ENCODE measurements at places on chromosomes 2 and 18. TPM values are rescaled to one million over a fixed set of nuclear protein-coding genes. Genes with fewer than 3 reads are reported as not detected.
A peak's percentile ranks its signal among the peaks of the same experiment; 100 is the strongest.

GRCh38 chr2:48220501-48220900 lies 309.5 kb upstream of the STON1 start:
- DNase-seq = no peak

DNA sequence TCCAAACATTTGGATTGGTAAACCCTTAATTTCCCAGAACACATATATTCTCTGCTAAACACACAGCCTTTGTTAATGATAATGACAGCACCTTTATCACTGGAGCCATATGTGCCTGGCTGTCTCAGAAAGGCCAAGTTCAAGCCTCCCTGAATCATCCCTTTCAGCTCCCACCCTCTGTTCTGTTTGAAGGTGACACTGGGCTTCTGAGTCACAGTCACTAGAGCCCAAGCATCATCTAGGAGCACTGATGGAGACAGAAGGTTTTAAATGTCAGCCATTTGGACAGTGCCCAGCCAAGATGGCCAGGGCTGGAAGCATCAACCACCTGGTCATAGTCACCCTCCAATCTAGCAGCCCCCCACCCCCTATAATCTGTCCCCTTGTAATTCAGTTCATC lies 80.6 kb downstream of the NRP2 start:
- no peak for DNase-seq

DNA sequence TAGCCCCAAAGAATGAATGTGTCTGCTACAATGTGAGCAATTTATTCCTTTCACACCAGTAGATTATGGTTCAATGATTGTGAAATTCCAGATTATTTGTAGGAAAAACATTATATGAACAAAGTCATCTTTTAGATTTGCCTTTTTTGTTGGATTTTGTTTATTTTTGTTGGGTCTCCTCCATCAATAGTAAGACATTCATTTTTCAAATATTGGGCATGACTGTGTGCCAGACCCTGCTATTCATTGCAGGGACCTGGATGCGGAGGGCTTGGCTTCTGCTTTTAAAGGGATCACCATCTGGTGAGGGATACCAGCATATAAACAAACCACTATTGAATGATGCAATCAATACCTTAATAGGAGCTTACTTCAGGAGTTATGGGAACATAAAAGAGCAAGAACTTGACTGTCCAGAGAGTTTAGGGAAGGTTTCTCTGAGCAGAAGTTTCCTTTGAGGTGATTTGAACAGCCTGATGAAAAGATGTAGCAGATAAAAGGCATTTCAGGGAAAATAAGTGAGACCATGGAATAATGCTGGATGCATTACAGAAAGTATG lies 486.7 kb downstream of the EPHA4 start:
- no peak for DNase-seq

GRCh38 chr2:127498386-127498785 lies 27.9 kb downstream of the IWS1 start:
- DNase-seq = no peak

DNA sequence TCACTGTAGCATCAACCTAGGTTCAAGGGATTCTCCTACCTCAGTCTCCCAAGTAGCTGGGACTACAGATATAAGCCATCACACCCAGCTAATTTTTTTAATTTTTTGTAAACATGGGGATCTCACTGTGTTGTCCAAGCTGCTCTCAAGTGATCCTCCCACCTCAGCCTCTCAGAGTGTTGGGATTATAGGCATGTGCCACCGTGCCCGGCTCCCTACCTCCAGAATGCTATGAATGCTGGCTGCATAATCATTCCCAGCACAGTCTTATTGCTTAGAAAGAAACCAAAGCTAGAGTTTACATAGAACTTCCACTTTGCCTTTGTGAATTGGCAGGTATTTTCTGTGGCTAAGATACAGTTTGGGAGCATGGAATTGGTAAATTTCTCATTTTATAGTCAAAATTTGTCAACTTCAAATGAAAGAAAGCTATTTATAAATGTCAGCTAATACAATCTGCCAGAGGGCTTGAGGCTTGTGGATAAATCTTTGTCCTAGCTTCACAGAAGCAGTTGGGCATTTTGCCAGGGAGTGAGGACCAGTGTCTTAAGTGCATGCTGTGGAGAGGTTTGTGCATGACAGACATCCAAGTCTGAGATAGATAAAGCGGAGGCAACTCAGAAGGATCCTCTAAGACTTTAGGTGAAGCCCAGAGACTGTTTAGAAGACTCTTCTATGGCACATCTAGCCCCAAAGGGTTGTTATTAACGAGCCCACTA lies 175.4 kb downstream of the ANTXR1 start:
- DNase-seq = no peak

GRCh38 chr18:1663879-1664705 lies 759.4 kb downstream of the ADCYAP1 start:
- DNase-seq = peak; percentile 44

CEP76 gene
- total RNA-seq = 18.0 TPM

HRH4 gene
- not detected for total RNA-seq

DNA sequence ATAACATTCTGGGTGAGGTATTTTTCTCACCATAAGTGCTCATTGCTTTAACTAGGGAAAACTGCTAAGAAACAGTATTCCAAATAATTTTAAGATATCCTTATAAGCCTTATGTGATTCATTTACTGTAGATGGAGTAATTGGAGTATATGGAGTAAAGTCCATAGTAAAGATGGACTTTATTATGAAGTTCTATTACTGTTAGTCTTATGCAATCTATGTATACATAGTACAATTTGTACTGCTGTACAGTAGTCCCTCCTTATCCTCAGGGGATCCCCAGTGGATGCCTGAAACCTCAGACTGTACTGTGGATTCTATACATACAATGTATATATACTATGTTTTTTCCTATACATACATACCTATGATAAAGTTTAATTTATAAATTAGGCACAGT lies 41.1 kb upstream of the OTX1 start:
- DNase-seq = no peak

TXNDC2 gene
- not detected for total RNA-seq

HSBP1L1 gene
- total RNA-seq = 5.0 TPM

- no peak for DNase-seq
Observed at GRCh38 chr2:71552861-71553301, 99.5 kb downstream of the DYSF start.

- no peak for DNase-seq
Observed at GRCh38 chr2:29528891-29529520, 392.4 kb downstream of the ALK start.

DNA sequence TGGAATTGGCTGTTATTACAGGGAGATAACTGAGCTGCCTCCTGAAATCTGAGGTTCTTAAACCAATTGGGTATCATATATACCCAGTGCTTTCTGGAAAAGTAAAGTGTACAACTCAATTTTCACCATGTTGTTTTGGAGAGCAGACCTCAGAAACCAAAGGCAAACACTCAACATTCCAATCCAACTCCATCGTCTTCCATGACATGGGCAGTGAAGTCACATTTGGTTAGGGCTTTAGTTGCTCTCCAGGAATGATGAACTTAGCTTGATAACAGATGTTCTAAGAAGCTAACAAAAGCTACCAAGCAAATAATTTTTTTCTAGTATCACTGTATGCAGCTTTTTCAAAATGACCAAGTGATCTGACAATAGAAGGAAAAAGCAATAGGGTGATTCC lies 107.0 kb upstream of the SLC35G4 start:
- DNase-seq = no peak

GRCh38 chr2:232699110-232699509 lies 2.0 kb downstream of the GIGYF2 start:
- no peak for DNase-seq

- peak; percentile 56 for DNase-seq
Observed at GRCh38 chr2:43424262-43425207, 171.3 kb downstream of the THADA start.

- DNase-seq = peak; percentile 61
Observed at GRCh38 chr2:190343536-190344275, at the start of gene INPP1. Gene INPP1, plus strand, starts transcription at chr2:190343589. Its CDS starts 16,514 bp downstream, at chr2:190360103.

- no peak for DNase-seq
Observed at GRCh38 chr2:54704688-54705605, 18.5 kb upstream of the EML6 start.

DNA sequence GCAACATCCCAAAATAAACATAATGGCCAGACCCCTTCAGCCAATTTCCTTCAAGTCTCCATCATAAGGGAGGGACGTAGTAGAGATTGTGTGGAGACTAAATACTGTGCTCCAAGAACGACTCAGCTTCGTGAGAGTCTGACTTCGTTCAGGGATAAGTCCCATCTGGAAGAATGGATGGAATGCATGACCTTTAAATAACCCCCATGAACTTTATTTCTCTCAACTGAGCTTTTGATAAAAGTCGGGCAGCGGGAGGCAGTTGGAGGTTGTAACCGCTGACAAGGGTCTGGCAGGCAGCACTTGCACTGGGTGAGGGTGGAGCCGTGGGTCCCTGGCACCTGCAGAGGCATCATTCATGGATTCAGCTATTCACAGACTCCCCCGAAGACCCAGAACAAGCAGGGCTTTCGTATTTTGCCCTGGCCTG lies 115.9 kb downstream of the ZFP36L2 start:
- DNase-seq = no peak

DNA sequence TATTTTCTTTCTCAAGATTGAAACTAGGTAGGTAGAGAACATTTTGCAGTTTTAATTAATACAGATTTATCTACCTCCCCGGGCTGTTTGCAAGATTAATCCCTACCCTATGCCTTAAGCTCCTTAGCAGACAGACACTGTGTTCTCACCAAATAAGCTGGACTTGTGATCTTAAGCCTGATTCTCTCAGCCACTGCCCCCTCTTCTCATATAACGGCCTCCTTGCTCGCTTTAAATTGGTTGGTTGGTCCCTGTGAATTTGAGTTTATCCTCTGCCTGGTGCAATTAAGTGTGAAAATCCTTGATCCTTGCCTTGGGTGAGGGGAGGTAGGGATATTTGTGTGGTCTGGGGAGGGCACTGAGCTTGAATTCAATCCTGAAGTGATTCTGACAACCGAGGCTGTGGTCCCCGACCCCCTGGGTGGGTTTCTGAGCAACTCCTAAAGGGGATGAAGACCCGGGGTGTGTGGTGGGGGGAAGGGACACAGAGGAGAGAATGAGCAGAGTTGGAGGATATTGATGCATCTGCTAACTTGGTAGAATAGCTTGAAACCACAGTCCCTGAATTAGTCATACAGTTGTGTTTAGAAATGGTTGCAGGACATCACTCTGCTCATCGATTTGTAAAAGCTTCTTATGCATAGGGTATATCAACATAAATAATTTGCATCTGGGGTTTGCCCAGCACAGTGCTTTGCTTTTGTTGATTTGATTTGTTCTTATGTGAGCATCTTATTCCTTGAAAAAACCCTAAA lies 36.9 kb upstream of the NCKAP5 start:
- no peak for DNase-seq

IL1RN gene
- total RNA-seq = 1.8 TPM

DNA sequence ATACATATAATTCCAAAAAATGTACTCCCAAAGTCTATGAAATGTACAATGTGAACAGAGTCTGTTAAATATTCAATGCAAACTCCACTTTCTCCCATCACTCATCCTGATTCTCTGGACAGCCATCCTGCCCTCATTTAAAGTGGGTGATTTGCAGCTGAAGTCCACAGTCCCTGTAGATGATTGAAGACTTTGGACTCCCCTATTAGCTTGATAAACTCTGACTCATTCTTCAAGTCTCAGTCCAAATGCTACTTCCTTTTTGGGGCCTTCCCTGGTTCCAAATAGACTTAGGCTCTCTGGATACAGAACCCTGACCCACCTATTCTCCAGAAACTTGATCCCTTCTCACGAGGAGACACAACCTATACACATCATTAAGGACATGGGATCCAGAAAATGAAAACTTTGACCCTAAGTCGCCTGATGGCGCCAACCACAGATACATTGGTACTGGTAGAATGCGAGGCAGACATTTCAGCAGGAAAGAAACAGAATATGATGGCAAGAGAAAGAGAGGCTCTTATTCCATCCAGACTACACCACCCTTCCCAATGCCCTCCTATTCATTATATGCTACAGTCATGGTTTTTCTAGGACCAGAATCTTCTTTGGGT lies 122.7 kb downstream of the VIT start:
- DNase-seq = no peak

FAM98A gene
- 36.1 TPM for total RNA-seq

GRCh38 chr2:151021747-151022452 lies 239.8 kb downstream of the RBM43 start:
- no peak for DNase-seq

PLA2R1 gene
- total RNA-seq = not detected

RNF144A gene
- 35.5 TPM for total RNA-seq

BMP10 gene
- not detected for total RNA-seq

DNA sequence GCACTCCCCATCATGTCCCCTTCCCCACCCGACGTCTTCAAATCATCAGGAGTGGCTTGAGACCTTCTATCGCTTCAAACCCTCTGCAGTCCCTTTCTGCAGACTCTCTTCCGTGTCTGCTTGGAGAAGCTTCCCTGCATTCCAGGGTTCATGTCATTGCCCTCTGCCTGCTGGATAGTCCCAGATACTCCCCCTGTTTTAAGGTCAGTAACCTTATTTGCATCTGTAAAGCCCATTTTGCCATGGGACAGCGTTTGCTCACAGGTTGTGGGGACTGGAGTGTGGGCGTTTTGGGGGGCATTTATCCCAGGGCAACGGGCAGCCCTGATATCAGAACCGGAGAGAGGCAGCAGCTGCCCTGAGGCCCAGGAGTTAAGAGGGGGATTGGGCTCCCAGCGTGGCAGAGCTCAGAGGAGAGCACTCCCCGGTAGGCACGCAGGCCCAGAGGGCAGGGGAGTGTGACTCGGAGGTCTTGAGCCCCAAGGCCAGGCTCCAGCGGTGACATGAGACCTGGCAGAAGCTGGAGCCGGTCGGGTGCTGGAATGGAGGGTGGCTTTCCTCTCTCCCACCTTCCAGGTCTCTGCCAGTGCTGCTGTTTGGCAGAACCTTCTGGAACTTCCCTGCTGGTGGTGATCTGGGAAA lies 73.8 kb downstream of the RTP5 start:
- no peak for DNase-seq

DNA sequence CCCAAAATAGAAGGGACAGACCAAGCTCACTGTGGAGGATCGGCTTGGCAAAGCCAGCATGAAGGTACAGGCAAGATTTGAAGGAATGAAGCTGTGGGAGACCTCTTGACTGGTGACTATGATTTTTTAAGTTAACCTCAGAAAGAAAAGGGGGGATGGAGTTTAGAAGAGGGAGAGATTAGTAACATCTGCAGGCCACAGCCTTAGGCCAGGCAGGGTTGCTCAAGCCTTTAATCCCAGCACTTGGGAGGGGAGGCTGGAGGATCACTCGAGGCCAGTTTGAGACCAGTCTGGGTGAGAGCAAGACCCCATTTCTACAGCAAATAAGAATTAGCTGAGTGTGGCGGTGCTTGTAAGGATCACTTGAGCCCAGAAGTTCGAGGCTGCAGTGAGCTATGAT lies 46.6 kb downstream of the ZNF532 start:
- no peak for DNase-seq
